Activated T-cell treated with anti-CD3 and anti-CD28 coated beads, Interleukin-2, amount 50 U/mL, for 48 hours (primary cell): ENCODE measurements at places on chromosomes 2 and 18.

GRCh38 chr2:233480490-233481202, 85.9 kb downstream of the USP40 start:
- DNase-seq = no peak

DNA sequence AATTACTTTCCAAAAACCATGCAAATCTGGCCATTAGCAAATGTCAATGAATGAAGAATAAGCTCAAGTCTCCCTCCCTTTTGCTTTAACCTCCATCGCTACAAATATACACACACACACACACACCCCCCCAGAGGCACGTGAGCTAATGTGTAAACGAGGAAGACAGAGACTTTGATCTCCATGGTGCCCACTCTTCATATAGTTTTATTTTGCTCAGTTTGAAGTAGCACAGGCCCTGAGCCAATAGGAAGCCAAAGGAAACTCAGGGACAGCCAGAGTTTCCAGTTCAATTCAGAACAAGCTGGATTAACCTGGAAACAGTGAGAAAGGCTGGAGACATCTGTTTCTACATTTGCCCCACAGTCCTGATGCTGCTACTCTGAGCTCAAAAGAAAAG, 248.4 kb upstream of the MEIS1 start:
- no peak for DNase-seq

DNA sequence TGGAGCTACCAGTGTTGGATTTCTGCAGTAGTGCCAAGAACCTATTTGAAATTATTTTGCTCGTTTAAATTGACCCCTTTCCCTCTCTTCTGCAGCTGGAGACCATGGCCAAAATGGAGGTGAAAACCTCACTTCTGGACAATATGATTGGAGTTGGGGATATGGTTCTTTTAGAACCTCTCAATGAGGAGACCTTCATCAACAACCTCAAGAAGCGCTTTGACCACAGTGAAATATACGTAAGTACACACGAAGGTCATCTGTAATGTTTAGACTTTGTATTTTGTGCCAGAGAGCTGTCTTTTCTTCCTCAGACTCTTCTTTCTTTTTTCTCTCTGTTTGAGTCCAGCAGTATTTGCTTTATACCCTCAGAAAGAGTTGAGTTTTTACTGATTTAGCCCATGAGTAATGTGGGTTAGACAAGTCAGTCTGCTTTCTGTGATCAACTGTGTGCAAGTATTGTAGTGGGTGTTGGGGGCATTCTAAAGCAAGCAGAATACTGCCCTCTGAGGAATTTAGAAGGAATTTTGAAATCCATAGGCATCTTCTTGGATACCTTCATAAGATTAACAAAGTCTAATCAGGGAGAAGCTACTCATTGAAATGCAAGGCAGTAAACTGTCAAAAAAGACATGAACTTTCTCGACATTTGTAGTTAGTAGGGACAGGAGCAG, 31.7 kb downstream of the MYO1B start:
- no peak for DNase-seq

- DNase-seq = no peak
Observed at GRCh38 chr18:70314151-70314782, 25.4 kb downstream of the SOCS6 start.

GRCh38 chr2:137051778-137052398, 286.5 kb downstream of the THSD7B start:
- DNase-seq = no peak

GRCh38 chr18:55830544-55830943, 242.6 kb upstream of the TCF4 start:
- no peak for DNase-seq

GRCh38 chr2:92326-92725, 46.0 kb upstream of the FAM110C start:
- DNase-seq = no peak

GRCh38 chr2:59029058-59029457, 787.9 kb upstream of the FANCL start:
- DNase-seq = no peak

- DNase-seq = no peak
Observed at GRCh38 chr18:55136258-55136657, 177.0 kb upstream of the CCDC68 start.

- DNase-seq = no peak
Observed at GRCh38 chr2:172510548-172510947, 45.3 kb upstream of the PDK1 start.

DNA sequence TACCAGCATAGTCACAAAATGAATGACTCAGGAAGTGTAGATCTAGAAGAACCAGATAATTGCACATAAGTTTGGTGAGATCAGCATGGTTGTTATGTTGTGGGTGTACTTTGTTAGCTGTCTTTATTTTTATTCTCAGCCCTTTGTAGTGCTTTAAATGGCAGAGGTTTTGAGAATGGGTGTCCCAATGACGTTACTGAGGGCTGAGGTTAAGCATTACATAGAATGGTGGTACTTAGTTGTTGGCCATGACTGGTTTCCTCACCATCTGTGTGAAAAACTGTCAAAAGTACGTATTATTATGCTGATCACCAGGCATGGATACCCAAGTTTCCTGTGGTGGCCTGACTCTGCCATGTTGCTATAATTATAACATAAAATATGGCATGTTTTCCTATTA, 165.8 kb downstream of the UBE2E3 start:
- no peak for DNase-seq

DNA sequence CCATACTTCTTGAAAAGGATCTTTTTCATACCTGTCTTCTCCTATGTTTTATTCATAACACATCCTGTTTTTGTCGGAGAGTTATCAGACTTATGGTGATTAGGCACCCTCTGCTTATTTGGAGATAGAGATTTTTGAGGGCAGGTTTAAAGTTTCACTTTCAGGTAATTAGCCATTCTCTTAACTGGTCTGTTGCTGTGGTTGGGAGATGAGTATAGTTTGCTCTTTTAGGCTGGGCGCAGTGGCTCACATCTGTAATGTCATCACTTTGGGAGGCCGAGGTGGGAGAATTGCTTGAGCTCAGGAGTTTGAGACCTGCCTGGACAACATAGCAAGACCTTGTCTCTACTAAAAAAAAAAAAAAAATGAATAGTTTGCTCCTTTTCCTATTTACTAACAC, 25.3 kb downstream of the SFTPB start:
- no peak for DNase-seq

DNA sequence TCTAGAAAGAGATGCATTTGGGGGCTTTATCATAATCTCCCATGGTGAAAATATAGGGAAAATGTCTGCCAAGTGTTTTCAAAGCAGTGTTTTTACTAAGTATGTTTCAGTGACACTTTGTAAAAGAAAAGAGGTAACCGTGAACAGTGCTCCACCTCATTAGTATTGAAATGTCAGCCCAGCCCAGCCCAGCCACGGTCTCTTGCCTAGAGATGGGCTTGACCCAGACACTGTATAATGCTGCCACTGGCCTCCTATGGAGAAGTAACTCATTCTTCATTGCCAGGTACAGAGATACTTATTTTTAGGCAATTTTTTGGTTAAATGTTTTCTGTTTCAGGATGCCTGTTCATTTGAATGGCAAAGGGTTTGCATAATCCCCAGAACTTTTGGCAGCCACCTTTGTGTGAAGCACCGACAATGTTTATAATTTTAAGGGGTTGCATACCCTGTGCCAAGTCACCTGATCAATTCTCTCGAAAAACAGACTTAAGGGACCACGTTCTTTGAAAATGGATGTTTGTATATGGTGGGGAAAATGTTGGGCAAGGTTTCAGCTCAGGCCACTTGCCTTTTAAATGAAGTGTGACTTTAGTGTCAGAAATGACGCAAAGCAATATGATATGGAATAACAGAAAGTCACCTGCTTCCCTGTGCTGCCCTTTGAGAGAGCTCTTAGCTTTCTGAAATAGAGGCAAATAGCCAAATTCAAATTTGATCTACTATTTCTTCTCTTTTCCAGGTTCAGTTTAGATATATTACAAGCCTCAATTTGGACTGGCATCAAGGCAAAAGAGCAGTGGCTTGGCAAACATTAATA, 314.5 kb upstream of the RGPD4 start:
- no peak for DNase-seq

- DNase-seq = no peak
Observed at GRCh38 chr2:64391940-64392339, 62.0 kb upstream of the LGALSL start.

GRCh38 chr2:26459991-26460612, 17.8 kb downstream of the OTOF start:
- DNase-seq = no peak

DNA sequence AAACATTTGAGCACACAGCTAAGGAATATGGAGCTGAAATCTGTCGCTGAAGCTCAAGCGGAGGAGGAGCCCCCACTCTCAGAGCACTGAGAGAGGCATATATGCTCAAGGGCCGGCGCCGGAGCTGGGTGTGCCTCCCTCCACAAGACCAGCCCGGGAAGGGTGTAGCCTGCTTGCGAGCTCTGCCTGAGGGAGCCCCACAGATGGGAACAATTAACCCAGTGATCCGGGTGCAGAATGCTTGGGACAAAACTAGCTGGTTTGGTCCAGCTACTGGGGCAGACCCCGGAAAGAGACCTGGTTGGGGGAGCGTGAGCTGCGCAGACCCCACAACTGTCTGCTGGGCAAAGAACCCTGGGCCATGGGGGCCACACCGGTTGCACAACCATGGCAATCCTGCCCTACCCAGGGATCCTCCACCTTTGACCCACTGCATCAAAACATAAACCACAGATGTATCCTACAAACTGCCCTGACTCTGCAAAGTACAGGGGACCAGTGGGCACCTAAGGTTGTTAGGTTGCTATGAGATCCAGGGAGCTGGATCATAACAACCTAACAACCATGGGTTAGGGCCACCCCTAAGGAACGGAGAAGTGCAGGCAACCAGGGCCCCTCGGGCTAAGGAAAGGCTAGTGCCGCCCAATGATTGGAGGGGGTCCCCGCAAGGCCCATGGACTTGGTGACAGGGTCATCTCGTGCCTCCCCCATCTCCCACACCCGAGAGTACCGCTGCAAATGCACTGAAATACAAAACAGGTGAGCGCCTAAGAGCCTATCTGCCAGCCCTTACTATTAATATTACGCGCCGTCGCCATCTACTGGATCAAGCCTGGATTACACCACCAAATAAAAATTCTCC, 53.4 kb upstream of the SCN1A start:
- DNase-seq = peak; percentile 50

GRCh38 chr2:167686691-167687090, 560.7 kb downstream of the STK39 start:
- DNase-seq = no peak

DNA sequence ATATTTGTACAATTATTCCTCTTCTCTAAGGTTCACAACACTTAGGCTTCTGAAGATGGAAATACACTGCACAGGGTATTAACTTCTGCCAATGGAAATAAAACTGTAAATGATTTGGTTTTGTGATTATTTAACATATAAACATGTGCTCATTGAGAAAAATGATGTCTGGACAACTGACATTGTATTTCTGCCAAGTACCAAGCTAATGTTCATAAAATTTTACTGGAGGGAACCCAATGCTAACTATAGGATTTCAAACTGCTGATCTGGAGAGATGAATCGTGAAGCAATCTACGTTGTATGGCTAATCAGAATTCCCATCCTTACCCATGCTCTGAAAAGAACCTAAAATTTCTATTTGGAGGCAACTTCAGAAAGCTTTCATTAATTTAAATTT, 279.7 kb downstream of the NRXN1 start:
- no peak for DNase-seq

- DNase-seq = no peak
Observed at GRCh38 chr2:63590626-63591408, 2.1 kb downstream of the MDH1 start.

DNA sequence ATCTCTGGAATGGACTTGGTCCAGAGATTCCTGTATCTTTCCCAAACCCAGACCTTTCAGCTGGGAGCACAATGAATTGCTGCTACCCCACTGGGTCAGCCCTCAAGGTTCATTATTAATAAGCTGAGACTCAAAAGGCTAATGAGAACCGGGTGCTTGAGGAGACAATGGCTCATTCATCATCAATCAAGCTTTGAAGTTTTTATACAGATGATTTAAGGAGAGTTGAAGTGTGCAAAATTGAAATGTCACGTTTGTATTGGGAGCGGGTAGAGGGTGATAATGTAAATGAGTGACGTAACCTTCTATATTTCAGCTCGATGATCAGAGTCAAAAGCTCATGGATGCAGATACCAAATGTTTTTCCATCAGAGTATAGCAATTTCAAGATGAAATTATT, 744.9 kb downstream of the ERBB4 start:
- no peak for DNase-seq

DNA sequence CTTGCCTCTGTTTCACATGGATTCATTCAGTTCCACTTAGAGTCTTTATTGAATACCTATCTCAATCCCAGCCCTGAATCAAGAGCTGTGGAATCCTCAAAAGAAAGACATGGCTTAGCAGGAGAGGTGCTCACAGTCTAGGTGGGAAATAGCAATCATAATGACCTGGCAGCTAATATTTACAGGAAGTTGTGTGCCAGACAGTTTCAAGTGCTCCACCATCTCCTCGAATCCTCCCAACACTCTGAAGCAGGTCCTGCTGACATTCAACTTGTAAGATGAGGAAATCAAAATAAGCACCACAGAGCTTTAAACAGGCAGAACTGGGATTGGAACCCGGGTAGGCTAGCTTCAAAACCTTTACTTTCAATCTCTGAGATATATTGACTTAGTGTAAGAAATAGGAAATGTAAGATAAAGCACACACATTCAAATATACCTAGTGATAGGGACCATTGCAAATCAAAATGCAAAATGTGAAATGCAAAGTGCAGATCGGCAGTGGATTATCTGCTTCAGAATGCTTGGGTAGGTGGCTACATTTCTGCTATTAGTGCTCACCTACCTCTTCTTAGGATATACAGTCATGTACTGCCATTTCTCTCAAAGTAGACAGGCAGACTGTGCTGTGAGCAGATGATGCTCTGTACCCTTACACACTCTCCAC, 182.0 kb downstream of the PRKCE start:
- DNase-seq = no peak

DNA sequence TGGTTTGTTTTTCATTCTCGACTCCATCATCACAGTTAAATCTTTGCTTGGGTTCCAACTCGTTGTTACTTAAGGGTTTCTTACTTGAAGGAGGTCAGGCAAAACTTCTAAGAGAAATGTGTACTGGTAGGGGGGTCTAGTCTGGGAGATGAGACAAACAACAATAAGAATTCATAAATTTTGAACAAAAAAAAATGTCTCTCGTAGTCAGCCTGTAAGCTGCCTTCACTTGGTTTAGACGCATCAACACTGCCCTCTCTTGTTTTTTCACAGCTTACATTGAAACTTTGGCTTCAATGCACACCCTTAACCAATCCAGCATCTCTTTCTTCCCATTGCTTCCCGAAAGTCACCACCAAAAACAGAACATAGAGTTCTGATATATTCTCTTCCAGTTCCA, 576.4 kb upstream of the PIK3C3 start:
- no peak for DNase-seq

DNA sequence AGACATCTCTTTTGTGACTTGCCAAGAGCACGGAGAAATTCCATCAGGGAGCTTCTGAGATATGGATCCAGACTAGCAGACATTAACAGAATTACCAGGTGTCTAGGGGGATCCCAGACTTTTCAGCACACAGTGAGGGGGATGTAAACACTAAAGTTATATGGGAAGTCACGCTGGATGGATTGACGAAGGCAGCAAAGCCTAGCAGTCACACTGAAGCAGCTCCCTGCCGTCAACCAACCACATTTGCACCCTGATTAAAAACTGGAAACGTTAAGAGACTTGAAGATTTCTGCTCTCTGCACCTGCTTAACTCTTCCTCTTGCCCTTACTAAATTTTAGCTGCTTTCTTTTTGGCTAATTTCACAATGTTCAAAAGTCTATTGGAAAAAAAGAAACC, 62.5 kb upstream of the BCL2L11 start:
- DNase-seq = no peak
